ENCODE measurements at places on chromosomes 3 and 15.

GRCh38 chr3:123672429-123673146, 87.7 kb upstream of the HACD2 start:
- no peak for DNase-seq

DNA sequence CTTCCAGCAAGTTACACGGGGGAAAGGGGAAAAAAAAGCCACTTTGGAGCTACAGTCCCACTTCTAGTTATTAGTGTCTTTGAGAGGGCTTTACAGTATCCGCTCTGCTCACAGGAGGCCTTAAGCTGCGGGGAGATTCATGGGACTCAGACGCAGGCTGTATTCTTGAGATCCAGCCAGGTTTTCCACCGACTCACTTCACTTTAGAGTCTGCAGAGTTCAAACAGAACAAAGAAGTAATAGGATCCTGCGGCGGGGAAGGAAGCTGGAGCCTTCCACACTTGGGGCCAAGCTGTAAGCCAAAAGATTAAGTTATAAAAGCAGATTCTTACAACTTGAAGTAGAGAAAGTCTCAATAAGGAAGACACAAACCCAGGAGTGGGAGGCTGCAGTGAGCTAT, 60.2 kb upstream of the FAM174B start:
- DNase-seq: no peak

DNA sequence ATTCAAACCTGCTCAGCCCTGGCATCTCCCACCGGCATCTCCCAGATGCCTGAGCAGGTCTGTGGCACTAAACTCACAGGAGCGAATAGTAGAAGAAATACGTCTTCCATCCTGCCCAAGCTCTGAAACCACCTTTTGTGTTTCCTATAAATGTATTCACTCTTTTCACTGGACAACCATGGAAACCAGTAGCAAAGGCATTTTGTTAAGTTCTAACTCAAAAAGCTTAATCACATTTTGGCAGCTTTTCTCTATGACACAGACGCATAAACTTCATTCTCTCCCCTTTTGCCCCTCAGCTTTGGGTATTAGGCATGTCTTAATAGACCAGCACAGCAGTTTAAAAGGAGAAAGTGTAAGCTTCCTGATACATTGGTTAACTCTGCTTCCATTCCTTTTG, 24.5 kb upstream of the ARNT2 start:
- no peak for DNase-seq

DNA sequence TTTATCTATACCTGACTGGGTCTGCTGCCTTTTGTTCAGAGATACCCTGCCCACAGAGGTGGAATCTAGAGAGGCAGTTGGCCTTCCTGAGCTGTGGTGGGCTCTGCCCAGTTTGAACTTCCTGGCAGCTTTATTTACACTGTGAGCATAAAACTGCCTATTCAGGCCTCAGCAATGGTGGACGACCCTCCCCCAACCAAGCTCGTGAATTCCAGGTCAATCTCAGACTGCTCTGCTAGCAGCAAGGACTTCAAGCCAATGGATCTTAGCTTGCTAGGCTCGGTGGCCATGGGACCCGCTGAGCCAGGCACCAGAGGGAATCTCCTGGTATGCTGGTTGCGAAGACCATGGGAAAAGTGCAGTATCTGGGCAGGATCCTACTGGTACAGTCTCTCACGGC, 270.2 kb downstream of the CADM2 start:
- DNase-seq: no peak

- DNase-seq: no peak
Observed at GRCh38 chr3:178147001-178147400, 389.2 kb upstream of the KCNMB2 start.

DNA sequence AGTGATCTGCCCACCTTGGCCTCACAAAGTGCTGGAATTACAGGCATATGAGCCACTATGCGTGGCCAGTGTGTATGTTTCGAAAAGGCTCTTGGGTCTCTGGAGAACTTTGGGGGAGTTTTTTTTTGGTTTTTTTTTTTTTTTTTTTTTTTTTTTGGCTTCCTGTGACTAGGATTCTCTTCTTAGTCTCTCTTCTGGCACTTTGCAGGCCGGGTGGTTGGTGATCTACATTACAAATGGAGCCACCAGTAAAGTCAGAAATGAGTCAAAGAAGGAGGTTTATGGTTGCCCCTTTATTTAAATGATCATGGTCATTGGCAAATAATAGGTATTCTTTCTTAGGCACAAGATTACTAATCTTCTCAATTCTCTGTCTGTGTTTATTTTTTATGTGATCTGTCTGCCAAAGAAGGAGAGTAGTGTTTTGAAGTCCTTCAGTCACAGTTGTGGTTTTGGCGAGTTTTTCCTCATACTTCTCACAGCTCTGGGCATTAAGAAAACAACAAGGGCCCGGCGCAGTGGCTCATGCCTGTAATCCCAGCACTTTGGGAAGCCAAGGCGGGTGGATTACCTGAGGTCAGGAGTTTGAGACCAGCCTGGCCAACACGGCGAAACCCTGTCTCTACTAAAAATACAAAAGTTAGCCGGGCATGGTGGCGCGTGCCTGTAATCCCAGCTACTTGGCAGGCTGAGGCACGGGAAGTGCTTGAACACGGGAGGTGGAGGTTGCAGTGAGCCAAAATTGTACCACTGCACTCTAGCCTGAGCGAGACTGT, 38.3 kb downstream of the PDE8A start:
- peak; percentile 62 for DNase-seq

DNA sequence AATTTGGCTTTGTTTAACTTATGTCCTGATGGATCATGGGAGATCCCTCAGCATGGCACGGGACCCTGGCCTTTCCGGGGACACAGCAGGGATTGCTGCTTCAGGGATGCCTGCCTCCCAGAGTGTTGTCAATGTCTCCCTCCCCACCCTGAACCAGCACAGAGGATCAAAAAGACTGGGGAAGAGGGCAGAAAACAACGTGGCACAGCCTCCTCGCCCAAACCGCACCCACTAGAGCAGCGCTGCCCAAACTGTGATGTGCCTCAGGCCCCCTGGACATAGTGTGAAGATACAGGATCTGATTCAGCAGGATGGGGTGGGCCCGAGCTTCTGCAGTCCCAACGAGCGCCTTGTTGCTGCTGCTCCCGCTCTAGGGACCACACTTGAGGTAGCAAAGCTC, 34.5 kb downstream of the SLC6A20 start:
- DNase-seq: no peak

- no peak for DNase-seq
Observed at GRCh38 chr3:159928666-159929065, 60.0 kb upstream of the IL12A start.

- no peak for DNase-seq
Observed at GRCh38 chr15:73349191-73349590, 19.6 kb downstream of the HCN4 start.

DNA sequence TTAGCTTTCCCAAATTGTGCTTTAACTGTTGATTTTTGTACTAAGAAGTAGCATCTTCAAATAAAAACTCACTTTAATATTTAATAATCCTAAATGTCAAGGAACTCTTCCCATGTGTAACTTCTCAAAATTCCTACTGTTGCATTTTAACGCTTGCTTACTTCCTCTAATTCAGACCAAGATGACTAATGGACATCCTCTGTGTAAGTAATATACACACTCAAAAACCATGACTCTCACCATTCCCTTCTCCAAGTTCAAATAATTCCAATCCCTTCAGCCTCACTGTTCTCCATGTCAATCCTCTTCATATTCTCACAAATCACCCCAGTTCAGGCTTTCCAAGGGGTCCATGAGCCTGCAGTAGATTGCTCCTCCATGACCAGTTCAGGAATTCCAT, 13.0 kb downstream of the MRPL46 start:
- DNase-seq: no peak

GRCh38 chr15:68389936-68390817, 41.8 kb downstream of the ITGA11 start:
- DNase-seq: peak; percentile 25

DNA sequence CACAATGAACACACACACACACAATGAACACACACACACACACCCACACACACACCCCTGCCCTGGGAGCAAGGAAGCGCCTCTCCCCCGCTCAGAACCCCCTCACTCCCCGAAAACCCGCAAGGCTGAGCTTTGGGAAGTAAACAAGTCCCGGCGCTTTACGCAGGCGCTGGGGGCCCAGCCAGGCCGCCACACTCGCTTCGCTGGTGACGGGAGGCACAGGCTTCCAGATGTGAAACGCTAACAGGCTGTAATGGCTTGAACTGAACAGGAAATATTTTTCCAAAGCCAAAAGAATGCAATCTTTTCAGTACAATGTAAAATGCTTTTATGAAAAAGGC, 122.7 kb upstream of the IGF1R start:
- DNase-seq: no peak

- no peak for DNase-seq
Observed at GRCh38 chr3:127235706-127236105, 42.8 kb downstream of the PRR23E start.

- no peak for DNase-seq
Observed at GRCh38 chr3:192843723-192844485, 73.8 kb downstream of the MB21D2 start.

- DNase-seq: no peak
Observed at GRCh38 chr3:55480911-55481743, 6.0 kb downstream of the WNT5A start.

- DNase-seq: no peak
Observed at GRCh38 chr3:112734171-112734570, 93.2 kb upstream of the CCDC80 start.

DNA sequence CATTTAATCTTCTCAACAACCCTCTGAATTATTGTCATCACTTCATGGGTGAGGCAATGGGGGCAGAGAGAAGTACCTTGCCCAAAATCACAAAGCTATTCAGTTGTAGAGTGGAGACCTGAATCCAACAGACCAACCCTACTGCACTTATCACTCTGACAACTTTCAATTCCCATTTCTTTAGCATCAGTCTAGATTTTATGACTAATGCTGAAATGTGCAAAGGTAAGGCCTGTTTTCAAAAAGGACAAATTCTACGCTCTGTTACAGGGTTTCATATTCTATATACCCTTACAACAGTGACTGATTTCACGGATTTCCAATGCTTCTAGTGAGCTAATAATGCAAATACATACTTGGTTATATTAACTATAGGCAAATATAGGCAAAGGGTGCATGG, 286.0 kb downstream of the ADAMTS17 start:
- no peak for DNase-seq

DNA sequence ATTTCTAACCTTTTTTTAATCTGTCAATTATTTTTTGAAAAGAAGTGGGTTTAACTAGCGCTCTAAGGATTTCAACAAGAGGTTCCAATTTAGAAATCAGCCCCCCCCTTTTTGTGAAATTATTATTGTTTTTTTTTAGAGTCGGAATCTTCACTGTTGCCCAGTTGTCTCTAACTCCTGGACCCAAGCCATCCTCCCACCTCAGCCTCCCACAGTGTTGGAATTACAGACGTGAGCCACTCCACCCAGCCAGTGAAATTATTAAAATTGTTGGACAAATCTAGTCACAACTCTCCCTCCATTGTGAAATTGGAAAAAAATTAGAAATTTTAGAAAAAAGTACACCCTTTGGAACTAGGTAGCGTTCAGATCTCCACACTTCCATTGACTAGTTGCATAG, 2.5 kb downstream of the AKAP13 start:
- no peak for DNase-seq

DNA sequence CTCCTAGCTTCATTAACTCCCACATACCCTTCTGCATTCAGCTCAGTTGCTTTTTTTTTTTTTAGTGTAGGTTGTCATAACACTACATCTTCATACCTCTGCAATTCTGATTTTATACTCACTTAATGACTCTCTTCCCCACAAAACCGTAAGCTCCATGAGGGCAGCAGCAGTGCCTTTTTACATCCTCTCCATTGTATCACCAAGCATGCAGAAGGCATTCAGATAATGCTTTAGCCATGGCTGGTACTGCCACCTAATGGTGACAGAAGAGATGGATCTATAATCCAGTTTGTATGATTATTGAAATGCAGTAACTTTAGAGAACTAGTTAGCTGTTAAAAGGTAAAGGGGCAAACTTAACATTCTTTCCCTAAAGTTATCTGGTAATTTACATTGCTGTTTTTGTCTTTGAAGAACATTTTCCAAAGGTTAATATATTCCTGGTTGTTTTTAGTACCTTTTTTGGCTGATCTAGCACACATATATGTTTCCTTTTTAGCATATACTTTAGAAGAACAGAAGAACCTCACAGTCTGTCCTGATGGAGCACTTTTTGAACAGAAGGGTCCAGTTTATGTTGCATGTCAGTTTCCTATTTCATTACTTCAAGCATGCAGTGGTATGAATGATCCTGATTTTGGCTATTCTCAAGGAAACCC, 36.8 kb downstream of the ATP1B3 start:
- peak; percentile 65 for DNase-seq

- no peak for DNase-seq
Observed at GRCh38 chr15:53634517-53635106, 124.9 kb downstream of the WDR72 start.

DNA sequence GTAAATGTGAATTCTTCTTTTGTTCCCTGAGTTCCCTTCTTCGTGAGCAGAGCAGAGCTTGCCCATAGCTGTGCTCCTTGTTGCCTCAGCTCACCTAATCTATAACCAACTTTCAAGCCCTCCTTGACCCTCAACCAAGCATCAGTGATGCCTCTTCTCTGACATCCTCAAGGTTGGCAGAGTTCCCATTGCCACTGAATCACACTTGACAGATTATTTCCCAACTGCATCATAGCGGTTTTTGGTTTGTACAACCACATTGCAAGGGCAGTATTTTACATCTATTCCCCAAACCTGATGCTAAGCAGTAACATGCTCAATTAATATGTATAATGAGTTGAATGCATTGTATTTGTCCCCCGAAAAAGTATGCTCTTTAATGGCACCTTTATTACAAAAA, 133.0 kb upstream of the SNTN start:
- DNase-seq: no peak

DNA sequence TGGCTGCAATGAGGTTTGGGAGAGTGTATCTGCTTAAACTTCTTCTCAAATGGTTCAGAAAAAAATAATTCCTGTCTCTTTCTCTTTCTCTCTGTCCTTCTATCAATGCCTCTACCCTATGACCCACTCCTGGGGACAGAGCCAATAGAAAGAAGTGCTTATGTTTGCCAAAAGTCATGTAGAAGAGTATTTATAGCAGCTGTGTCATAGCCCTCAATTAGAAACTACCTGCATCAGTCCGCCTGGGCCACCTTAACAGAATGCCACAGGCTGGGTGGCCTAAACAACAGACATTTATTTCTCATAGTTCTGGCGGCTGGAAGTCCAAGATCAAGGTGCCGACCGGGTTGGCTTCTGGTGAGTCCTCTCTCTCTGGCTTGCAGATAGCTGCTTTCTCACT, 92.5 kb downstream of the HMG20A start:
- no peak for DNase-seq

Measured in foreskin melanocyte (primary cell).